ENCODE measurements at places on chromosomes 5 and 9.

- no peak for DNase-seq
Observed at GRCh38 chr9:68934329-68934644, 79.6 kb downstream of the PRKACG start.

- peak; percentile 65 for DNase-seq
Observed at GRCh38 chr5:80346055-80346454, 26.3 kb downstream of the SPZ1 start.

DNA sequence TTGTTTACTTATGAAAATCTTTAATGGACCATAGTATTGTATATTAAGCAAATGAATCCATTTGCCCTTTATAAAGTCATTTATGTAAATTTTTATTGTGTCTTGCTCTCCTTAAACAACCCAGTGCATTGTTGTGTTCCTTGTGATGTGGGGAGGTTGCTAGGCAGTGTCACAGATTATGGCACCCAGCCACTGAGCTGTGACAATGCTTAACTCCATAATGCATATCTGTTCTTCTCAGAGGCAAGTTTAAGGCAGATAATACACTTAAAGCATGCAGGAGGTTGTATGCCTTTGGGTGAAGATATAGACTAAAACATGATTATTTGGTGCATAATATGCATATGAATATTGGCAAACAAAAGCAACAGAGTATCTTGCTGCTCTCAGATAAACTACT lies 269.6 kb upstream of the RIOK2 start:
- DNase-seq = no peak

GRCh38 chr9:121878271-121878822 lies 214.8 kb downstream of the TTLL11 start:
- DNase-seq = no peak

DNA sequence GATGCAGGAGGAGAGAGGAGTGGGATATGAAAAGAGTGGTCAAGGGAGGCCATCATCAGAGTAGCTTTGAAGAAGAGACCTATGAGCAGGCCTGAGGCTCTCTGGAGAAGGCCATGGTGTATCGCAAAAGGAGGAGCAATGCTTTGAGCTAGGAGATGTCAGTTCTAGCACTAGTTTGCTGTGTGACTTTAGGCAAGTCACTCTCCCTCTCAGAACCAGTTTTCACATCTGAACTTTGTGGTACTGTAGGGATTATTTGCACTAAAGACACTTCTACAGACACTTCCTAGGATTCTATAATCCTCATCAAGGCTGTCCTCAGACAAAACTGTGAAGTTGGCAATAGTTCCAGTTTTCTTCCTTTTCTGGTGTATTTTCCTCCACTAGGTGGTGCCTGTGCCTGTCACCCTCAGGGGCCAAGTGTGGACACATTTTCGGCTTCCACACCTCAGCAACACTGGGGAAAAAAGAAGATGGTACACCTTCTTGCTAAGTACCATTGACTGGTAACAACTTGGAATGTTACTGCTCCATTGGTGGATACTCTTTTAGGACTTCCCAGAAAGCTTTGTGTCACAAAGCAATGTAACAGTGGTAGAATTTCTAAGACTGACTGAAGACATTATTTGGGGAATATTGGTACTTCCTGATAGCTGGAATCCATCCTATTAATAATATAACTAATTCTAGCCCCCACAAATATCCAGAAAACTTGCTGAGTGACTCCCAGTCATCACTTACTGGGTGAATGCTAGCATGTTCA lies 9.9 kb downstream of the PAPPA start:
- no peak for DNase-seq

GRCh38 chr5:173538654-173539053 lies 77.8 kb downstream of the BOD1 start:
- no peak for DNase-seq

DNA sequence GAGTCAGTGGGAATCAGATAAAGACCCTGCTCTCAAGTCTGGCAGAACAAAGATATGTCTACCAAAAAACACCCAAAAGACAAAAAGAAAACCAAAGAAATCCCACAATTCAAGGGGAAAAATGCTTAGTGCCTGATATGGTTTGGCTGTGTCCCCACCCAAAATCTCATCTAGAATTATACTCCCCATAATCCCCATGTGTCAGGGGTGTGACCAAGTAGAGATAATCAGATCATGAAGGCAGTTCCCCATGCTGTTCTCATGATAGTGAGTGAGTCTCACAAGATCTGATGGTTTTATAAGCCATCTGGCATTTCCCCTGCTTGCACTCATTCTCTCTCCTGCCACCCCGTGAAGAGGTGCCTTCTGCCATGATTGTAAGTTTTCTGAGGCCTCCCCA lies 13.4 kb downstream of the FBXO10 start:
- DNase-seq = no peak

Measured in activated effector memory CD4-positive, alpha-beta T cell treated with anti-CD3 and anti-CD28 coated beads, Interleukin-2, amount 50 U/mL, for 16 hours (primary cell).